HepG2 (cell line): ENCODE measurements at places on chromosomes 7 and 10. TPM values are rescaled to one million over a fixed set of nuclear protein-coding genes. Genes with fewer than 3 reads are reported as not detected.

ASIC3 gene
- 0.50 and 0.51 TPM in 2 replicates for polyA plus RNA-seq

WNT8B gene
- polyA plus RNA-seq = 0.13 and 0.20 TPM in 2 replicates

RAMP3 gene
- not detected in 2 replicates for polyA plus RNA-seq

FUOM gene
- 27.5 and 29.3 TPM in 2 replicates for polyA plus RNA-seq

STEAP2 gene
- polyA plus RNA-seq = 4.4 and 4.5 TPM in 2 replicates

GRID2IP gene
- polyA plus RNA-seq = 0.03 TPM in 1 of 2 replicates, not detected in the other

CUZD1 gene
- 0.20 and 0.22 TPM in 2 replicates for polyA plus RNA-seq

GBX1 gene
- polyA plus RNA-seq = not detected in 2 replicates

HOXA6 gene
- 0.68 and 1.5 TPM in 2 replicates for polyA plus RNA-seq

- DNase-seq = no peak
- H3K36me3 ChIP-seq = no peaks in the 10 kb centered on the region
- H3K27me3 ChIP-seq = no peaks in the 10 kb centered on the region
Measured at GRCh38 chr7:114175125-114175524, 239.5 kb upstream of the FOXP2 start.

GRCh38 chr10:76229341-76229740, 797.9 kb downstream of the LRMDA start:
- no peaks in the 10 kb centered on the region for H3K27me3 ChIP-seq
- no peak for DNase-seq
- no peaks in the 10 kb centered on the region for H3K36me3 ChIP-seq
- no peak overlapping the region for H3K27ac ChIP-seq
- H3K4me3 ChIP-seq = no peak overlapping the region
- no peaks in the 10 kb centered on the region for H3K4me1 ChIP-seq

DNA sequence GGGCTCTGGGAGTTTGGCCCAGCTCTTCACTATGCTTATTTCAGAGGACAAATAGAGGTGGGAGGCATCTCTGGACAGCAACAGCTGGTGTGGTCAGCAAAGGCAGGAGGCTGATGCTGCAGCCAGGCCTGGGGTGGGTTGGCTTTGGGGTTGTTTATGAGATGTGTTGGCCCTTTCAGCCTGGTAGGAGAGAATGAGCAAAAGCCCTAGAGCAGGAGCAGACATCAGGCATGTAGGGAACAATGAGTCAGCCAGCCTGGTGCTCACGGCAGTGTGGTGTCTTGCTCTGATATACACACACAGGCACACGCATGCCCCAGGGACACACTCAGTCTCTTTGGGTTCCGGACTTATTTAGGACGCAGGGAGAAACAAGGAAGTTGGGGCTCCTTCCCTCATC, 157.1 kb downstream of the PRKCQ start:
- H3K27me3 ChIP-seq = no peaks in the 10 kb centered on the region; the same call in 2 of the 3 replicates
- H3K36me3 ChIP-seq = no peaks in the 10 kb centered on the region
- H3K4me3 ChIP-seq = no peak overlapping the region
- no peaks in the 10 kb centered on the region for H3K4me1 ChIP-seq

- no peak overlapping the region for H3K27ac ChIP-seq
- peaks cover 21% of the 10 kb centered on the region for H3K4me1 ChIP-seq
- no peak overlapping the region for H3K4me3 ChIP-seq
- H3K27me3 ChIP-seq = no peaks in the 10 kb centered on the region
Measured at GRCh38 chr7:74474271-74474865, 20.7 kb downstream of the GTF2IRD1 start.

DNA sequence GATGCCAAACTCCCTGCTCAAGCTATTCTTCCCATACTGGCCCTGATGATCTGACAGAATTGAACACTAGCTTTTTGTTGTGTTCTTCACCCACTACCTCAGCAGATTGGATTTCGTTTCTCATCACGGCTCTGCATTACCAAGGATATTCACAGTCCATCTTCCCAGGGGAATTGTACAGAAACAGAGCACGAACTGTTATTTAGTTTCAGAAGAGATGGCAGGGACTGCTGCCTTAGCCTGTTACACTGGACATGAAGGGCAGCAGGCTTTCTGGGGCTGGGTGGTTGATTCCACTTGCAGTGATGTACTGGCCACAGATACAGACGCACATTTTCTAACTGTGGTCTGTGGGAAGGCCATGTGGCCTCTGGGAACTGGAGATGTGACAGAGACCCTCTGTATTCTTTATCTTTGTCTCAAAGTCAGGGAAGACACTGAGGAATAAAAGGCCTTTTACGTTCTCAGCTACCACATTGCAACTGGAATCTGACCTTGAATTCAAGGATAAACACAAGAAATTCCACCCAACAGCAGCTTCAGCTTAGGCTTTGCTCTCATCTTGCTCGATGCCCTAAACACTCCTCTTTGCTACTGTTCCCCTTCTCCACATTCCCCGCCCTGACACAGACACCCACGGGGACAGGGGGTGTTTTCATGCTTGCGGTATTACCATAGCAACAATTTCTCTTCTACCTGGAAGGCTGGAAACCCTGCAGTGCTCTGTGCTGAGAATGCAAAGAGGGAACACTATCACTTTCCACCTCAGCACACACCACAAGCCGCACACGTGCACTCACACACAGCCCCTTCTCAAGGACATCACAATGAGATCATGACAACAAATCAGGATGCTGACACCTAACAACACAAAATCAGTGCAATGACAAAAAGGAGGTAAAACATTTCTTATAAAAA, 81.7 kb downstream of the RNF216 start:
- H3K36me3 ChIP-seq = peaks cover 26% of the 10 kb centered on the region
- H3K27me3 ChIP-seq = no peaks in the 10 kb centered on the region
- no peak overlapping the region for H3K27ac ChIP-seq
- H3K4me1 ChIP-seq = peaks cover 7% of the 10 kb centered on the region; the same call in 1 of the 2 replicates
- no peak overlapping the region for H3K4me3 ChIP-seq

- H3K27me3 ChIP-seq = no peaks in the 10 kb centered on the region
- H3K27ac ChIP-seq = no peak overlapping the region
- no peaks in the 10 kb centered on the region for H3K4me1 ChIP-seq
- no peak overlapping the region for H3K4me3 ChIP-seq
- no peaks in the 10 kb centered on the region for H3K36me3 ChIP-seq
Measured at GRCh38 chr7:30894866-30895605, 16.6 kb upstream of the AQP1 start.

GRCh38 chr10:131970946-131971345, 10.8 kb downstream of the BNIP3 start:
- H3K4me1 ChIP-seq = peaks cover 27% of the 10 kb centered on the region
- no peak overlapping the region for H3K4me3 ChIP-seq
- DNase-seq = no peak

DNA sequence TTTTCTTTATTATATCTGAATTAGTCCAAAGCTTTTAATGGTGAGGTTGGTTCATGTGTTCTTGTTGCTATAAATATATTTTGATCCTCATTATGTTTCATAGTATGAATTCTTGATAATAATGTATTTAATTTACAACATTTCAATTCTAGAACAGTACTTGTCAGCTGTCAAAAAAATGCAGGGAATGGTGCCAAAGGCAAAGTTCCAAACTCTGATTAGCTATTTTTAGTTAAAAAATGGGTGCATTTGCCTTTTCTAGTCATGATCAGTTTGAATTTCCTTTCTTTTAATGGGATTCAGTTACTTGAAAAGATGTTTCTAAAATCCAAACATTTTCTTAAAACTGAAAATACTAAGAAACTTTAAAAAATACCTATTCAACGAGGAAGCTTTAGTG, 49.6 kb downstream of the ANKIB1 start:
- H3K4me1 ChIP-seq = peaks cover 11% of the 10 kb centered on the region
- DNase-seq = no peak
- H3K4me3 ChIP-seq = no peak overlapping the region
- no peaks in the 10 kb centered on the region for H3K27me3 ChIP-seq

DNA sequence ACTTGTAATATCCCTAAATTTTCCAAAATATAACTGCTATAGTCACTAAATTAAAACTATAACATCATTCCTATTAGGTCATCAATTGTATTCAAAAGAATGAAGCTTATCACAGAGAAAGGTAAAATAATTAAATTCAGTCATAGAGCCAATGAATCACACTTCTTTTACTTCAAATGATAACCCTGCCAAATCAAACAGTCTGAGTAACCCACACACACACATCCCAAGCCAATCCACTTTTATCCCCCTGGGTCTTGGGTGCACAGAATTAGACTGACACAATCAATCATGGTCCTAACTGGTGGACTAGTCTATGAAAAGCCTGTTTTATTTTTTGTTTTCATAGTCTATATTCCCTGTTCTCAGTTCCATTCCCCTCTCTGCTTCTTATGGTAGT, 25.6 kb downstream of the CTNNA3 start:
- H3K4me1 ChIP-seq = no peaks in the 10 kb centered on the region
- H3K4me3 ChIP-seq = no peak overlapping the region
- no peaks in the 10 kb centered on the region; the same call in 1 of the 2 replicates for H3K27me3 ChIP-seq
- H3K36me3 ChIP-seq = no peaks in the 10 kb centered on the region

DNA sequence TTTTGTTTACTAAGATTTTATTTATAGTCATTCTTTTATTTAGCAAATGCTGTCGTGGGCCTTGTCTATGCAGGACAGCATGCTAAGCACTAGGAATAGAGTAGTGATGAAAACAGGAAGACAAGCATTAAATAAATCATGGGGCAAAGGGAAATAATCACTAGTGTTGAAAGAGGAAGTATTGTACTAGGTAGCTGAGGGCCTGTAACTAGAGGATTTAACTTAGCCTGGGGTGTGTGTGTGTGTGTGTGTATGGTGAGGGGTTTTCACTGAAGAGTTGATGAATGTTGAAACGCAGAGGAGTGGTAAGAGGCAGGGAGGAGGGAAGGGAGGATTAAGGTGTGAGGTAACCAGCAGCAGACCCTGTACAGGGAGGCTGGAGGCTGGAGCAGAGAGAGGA, 446.4 kb downstream of the SDK1 start:
- DNase-seq = no peak
- H3K36me3 ChIP-seq = no peaks in the 10 kb centered on the region
- H3K27me3 ChIP-seq = no peaks in the 10 kb centered on the region
- H3K4me3 ChIP-seq = no peak overlapping the region
- H3K4me1 ChIP-seq = peaks cover 4% of the 10 kb centered on the region

- peaks cover 30% of the 10 kb centered on the region; the same call in 2 of the 3 replicates for H3K27me3 ChIP-seq
- H3K4me3 ChIP-seq = no peak overlapping the region
- no peak overlapping the region for H3K27ac ChIP-seq
- H3K4me1 ChIP-seq = no peaks in the 10 kb centered on the region
- no peaks in the 10 kb centered on the region for H3K36me3 ChIP-seq
Measured at GRCh38 chr7:157729566-157729965, 392.8 kb downstream of the DNAJB6 start.
